ENCODE measurements at places on chromosomes 3 and 15.

DNA sequence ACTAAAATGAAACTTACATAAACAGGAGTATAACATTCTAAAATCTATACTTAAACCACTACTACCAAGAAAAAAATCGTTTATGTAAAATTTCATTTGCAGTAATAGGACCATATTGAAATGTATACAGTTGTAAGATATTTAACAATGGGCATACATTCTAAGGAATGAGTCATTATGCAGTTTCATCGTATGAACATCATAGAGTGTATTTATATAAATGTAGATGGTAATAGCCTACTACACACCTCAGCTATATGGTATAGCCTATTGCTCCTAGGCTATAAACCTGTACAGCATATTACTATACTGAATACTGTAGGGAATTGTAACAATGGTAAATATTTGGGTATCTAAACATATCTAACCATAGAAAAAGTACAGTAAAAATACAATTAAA, 79.5 kb downstream of the DPH6 start:
- no peak for DNase-seq

- no peak for DNase-seq
These were observed 90.6 kb downstream of the IQSEC1 start for GRCh38 chr3:12982619-12983101.

DNA sequence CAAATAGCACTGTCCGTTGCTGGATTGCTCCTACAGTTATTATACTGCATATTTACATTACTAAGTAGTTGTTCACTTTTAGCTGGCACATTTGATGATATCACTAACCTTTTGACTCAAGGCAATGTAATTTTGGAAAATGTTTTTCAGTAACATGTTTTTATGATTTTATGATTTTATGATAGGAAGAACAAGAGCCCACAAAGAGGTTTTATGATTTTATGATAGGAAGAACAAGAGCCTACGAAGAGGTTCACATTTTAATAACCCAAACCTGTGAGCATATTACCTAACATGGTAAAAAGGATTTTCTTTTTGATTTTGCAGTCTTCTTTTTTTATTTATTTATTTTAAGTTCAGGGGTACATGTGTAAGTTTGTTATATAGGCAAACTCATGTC, 172.3 kb upstream of the TPM1 start:
- no peak for DNase-seq

- DNase-seq, result peak; percentile 79
These were observed 108.4 kb downstream of the LSM3 start for GRCh38 chr3:14286887-14287500.

- no peak for DNase-seq
These were observed 82.7 kb upstream of the FNDC3B start for GRCh38 chr3:171956705-171957104.

GRCh38 chr15:93072411-93073394, 16.3 kb downstream of the RGMA start:
- peak; percentile 71 for DNase-seq

- DNase-seq, result peak; percentile 30
These were observed 78.7 kb upstream of the GCNT3 start for GRCh38 chr15:59532770-59533379.

- no peak for DNase-seq
These were observed 57.3 kb upstream of the SLC24A5 start for GRCh38 chr15:48063411-48063985.

- no peak for DNase-seq
These were observed 13.0 kb downstream of the GUCA1C start for GRCh38 chr3:108940568-108941263.

DNA sequence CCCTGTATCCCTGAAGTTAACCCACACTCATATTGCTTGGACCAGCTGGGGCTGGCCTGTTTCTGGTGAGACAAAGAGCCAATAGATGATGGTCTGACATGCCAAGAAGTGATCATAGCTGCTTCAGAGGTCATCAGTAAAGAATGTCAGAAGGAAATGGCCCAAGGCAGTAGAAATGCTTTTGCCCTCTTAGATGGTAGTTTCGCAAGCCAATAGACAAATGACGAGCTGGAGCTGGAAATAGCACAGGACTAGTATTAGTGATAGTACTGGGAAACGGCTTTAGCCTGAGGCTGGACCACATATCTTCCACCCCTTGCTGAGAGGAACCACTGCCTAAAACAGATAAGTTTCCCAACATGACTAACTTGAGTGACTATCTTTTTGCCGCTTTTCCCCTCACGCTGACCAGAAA, 176.1 kb upstream of the THBS1 start:
- no peak for DNase-seq

GRCh38 chr3:42099020-42099765, 8.0 kb downstream of the TRAK1 start:
- DNase-seq, result no peak

DNA sequence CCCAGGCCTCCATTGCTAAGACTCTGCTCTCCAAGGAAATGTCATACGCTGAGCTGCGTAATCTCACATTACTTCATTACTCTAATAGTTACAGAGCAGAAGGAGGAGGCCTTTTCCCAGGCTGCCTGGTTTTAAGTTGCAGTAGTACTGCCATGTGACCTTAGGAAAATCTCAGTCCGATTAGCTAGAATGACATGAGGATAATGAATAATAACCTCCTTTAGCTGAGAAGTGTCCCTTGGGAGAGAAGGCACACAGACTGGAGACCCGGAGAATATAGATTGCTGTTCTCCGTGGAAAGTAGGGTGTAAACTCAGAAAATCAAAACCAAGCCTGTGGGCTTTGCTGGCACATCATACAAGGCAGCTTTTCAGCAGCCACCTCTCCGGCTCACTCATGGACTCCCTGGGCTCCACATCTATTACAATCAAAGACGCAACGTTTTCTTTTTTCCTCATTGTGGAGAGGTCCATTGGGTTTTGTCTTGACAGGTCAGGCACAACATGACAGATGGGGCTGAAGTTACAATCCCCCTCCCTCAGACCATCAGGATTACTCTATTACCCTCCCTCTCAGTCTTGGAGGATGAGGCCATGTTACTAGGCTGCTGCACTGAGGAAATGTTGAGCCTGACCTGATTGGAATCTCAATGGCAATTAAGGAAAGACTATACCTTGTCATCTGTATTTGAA, 134.8 kb upstream of the MB21D2 start:
- no peak for DNase-seq

DNA sequence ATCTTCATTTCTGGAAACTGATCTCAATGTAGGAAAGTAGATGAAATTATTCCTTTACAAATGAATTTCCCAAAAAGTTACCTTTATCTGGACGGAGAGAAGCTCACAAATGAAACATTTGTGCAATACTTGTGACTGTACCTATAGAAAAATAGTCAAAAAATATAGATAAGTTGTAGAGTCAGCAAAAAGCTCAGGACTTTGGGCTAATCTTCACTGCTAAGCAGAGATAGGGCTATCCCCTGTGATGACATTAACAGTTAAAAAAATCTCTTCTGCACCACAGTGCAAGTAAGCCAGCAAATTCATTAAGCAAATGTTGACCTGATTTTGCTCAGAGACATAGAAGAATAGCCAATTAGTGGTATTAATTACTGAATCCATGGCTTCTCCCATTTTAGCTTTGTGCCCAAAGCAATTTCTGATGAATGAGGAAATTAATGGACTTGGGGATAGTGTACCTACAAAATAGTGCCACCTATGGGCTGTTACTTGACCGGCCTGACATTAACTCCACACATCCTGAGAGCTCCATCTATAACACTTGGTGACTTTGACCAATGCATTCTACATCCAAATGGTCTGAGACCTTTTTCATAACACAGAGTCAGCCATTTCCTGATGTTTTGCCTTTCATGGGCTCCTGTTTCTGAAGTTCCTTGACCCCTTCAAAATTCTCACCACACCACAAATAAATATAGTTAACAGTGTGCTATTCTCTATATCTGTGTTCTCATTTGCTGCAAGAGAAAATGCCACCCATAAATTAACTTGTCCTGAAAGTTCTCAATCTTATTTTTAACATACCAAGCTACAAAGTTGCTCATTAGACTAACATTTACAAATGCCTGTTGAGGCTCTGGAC, 105.0 kb downstream of the SSR3 start:
- peak; percentile 35 for DNase-seq

GRCh38 chr3:102017784-102018183, 168.5 kb downstream of the NFKBIZ start:
- DNase-seq, result no peak

- DNase-seq, result no peak
These were observed 194.3 kb downstream of the CBLB start for GRCh38 chr3:105674437-105675065.

GRCh38 chr15:45114076-45114750, at the start of the genes DUOX2 and DUOXA2:
Gene DUOX2 (minus strand): TSS chr15:45114172. CDS start chr15:45113411, 761 bp downstream.
Gene DUOXA2 (plus strand): TSS chr15:45114326. CDS start chr15:45114606, 280 bp downstream.
- DNase-seq, result no peak

GRCh38 chr3:171301002-171301401, 159.2 kb downstream of the TNIK start:
- DNase-seq, result no peak

DNA sequence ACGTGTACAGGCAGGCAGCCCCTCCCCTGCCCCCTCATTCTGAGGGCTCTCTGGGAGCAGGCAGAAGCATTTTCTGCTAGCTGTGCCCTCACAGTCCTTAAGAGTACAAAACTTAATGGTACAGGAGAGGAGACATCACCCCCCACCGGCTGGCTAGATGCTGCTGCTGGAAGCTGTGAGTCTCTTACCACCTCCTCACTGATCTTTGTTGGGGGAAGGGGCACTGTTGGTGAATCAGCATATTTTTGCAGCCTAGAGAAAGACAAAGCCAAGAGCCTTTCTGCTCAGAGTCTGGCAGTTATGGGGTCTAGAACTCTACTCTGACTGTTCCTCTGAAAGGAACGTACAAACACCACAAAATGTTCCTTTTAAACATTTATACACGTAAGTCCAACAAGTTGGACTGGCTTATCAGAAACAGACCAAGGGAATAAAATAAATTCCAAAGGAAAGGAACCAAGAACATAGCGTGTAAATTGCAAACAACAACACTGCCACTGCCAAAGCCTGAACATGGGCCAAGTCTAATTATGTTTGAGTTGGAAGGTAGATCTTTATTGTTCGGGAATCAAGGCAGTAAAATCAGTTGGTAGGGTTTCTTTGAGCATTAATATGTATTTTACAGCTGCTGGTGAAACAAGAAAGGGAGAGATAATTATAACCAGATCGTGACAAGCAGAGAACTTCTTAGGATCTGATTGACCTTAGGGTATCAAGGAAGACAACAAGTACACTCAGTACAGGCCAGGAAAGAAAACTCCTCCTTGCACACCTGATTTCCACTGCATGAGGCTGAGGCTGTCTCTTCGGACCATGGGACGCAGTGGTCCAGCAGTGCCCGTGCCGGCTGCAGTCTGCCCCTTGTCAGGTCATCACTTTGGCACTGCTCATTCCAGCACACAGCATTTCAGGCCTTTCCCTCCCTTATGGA, 27.4 kb downstream of the CLK3 start:
- DNase-seq, result no peak

GRCh38 chr15:83380682-83381081, 66.5 kb upstream of the SH3GL3 start:
- no peak for DNase-seq

GRCh38 chr3:57064572-57064971, 4.1 kb downstream of the SPATA12 start:
- DNase-seq, result no peak

- DNase-seq, result no peak
These were observed 3.7 kb downstream of the TCAIM start for GRCh38 chr3:44342176-44342790.

DNA sequence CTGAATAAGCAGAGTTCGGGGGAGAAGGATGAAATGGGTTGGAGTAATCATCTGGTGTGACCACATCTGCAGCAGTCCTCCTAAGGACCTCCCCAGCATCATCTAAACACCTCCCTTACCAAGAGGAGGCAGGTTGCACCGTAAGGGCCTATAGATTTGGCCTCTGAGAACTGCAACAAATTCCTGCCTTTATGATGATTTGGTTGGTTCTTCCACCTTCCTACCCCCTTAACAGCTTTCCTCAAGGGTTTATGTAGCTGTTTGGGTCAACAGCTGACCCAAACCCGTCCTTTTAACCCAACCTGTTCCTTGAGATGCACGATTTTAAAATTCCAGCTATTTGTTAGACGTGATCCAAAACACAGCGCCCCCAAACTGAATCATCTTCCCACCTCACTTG, 58.2 kb downstream of the AAGAB start:
- DNase-seq, result no peak

- no peak for DNase-seq
These were observed 185.7 kb downstream of the MECOM start for GRCh38 chr3:169477790-169478189.

DNA sequence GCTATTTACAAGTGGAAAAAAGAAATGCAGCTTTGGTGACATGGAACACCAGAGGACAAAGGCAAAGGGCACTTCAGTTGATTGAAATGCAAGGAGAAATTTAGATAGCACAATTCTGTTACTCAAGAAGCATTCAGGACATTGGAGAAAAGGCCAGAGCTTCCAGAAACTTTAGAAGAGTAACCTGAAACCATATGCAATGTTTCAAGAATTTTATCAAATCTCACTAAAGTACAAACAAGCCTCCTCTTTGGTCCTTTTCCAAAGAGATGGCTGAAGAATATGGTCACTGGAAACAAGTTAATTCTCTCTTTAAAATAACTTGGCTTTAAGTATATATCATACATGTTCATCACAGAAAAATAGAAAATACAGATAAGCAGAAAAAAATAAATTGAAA, 14.6 kb upstream of the LMOD3 start:
- no peak for DNase-seq

GRCh38 chr15:58423205-58423604, 8.6 kb upstream of the LIPC start:
- DNase-seq, result no peak

- no peak for DNase-seq
These were observed 537 bp downstream of the GRAMD2A start for GRCh38 chr15:72197041-72197459.

- no peak for DNase-seq
These were observed 5.4 kb downstream of the MGLL start for GRCh38 chr3:127816783-127817405.

GRCh38 chr15:70248116-70249025, 150.7 kb upstream of the TLE3 start:
- DNase-seq, result no peak

GRCh38 chr15:83595191-83595590, 58.7 kb upstream of the ADAMTSL3 start:
- DNase-seq, result no peak

GRCh38 chr15:100350434-100351226, 8.9 kb upstream of the ADAMTS17 start:
- DNase-seq, result no peak

DNA sequence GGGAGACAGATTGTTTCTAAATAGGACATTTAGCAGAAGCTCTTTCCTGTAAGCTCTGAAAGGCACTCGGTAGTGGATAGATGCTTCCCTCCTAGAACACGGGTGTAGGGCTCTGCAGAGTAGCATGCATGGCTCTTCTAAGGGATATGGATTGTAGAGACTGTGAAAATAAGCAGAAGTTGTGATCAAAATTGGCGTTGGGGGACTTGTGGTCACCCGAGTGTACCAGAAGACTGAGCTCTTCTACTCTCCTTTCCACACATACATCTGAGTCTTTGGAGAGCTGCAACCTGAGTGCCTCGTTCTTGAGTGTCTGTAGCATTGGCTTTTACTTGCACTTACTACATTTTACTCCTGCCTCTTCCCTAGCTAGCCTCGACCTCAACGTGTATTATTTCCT, 197.7 kb downstream of the LPP start:
- DNase-seq, result no peak

GRCh38 chr15:55204464-55204863, 7.7 kb upstream of the RSL24D1 start:
- no peak for DNase-seq

All from COR-L47 (cell line).